ENCODE measurements at places on chromosomes 11 and 22.

DNA sequence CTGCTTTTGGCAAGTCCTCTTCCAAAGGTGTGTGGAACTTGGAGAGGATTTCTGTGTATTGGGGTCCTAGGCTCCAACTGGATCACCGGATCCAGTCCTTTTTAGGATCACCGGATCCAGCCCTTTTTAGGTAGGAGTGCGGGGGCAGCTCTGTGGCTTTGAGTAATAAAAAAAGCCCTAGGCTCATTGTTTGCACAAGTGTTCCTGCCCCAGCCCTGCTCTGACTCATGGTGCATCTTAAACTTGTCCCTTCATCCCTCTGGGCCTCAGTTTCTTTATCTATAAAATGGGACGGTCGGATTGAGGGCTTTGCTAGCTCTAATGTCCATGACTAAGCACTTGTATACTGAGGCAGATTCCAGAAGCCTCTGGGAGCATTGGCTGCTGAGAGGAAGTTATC, 22.7 kb upstream of the CD44 start:
- H3K4me3 ChIP-seq, result no peak overlapping the region
- no peak for DNase-seq
- H3K27ac ChIP-seq, result no peak overlapping the region
- H3K27me3 ChIP-seq, result peaks cover 23% of the 10 kb centered on the region

- DNase-seq, result no peak
- no peaks in the 10 kb centered on the region for H3K36me3 ChIP-seq
- H3K27ac ChIP-seq, result no peak overlapping the region
- H3K4me1 ChIP-seq, result no peaks in the 10 kb centered on the region
- no peaks in the 10 kb centered on the region for H3K27me3 ChIP-seq
- H3K4me3 ChIP-seq, result no peak overlapping the region
Measured at GRCh38 chr11:80280737-80281136, 839.9 kb upstream of the TENM4 start.

GRCh38 chr11:80529726-80530125, 1088.9 kb upstream of the TENM4 start:
- no peak overlapping the region for H3K4me3 ChIP-seq
- H3K4me1 ChIP-seq, result no peaks in the 10 kb centered on the region
- no peak for DNase-seq
- no peaks in the 10 kb centered on the region for H3K36me3 ChIP-seq
- no peak overlapping the region for H3K27ac ChIP-seq

- DNase-seq, result no peak
- H3K27ac ChIP-seq, result no peak overlapping the region
- no peaks in the 10 kb centered on the region for H3K36me3 ChIP-seq
Measured at GRCh38 chr11:118430956-118431355, 5.3 kb upstream of the KMT2A start.

DNA sequence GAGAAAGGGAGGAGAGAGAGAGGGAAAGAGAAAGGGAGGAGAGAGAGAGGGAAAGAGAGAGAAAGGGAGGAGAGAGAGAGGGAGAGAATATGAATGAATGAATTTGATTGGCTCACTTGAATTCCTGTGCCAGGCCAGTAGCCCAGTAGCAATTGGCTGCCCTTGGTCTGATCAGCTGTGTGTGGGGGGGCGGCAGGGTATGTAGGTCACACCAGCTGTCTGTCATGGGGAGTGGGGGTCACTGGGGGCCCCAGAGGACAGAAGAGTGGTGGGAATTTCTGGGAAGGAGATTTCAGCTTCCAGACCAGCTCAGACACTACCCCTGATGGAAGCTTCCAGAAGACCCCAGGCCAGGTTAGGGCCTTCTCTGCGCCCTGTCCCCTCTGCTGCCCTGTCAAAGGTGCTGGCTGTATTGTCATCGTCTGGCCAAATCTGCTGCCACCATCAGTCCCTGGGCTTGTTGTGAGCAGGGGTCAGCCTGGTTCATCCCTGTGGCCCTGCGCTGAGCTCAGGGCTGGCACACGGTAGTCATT, 21.1 kb downstream of the MPPED1 start:
- DNase-seq, result no peak
- H3K4me3 ChIP-seq, result no peak overlapping the region
- H3K36me3 ChIP-seq, result no peaks in the 10 kb centered on the region
- H3K4me1 ChIP-seq, result no peaks in the 10 kb centered on the region

- H3K36me3 ChIP-seq, result no peaks in the 10 kb centered on the region
- H3K27ac ChIP-seq, result no peak overlapping the region
- no peak overlapping the region for H3K4me3 ChIP-seq
- DNase-seq, result no peak
Measured at GRCh38 chr11:90911192-90911591, 688.3 kb upstream of the CHORDC1 start.

DNA sequence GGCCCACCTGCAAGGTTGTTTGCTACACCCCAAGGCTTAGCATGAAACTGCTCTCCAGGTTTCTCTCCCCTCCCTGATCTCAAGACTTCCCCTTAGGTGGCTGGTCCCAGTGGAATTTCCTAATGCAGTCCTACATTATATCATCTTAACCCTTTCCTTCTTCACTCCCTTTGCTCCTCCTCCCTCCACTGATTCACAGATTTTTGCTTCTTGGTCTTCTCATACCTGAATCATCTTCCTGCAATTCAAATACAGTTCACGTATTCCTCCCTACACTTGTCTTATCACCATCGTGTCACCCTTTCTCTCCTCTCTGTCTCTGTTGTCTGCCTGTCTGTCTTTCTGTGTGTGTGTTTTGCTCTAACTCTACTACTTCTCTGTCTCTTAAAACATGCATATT, 17.0 kb downstream of the MMP10 start:
- H3K27me3 ChIP-seq, result peaks cover 9% of the 10 kb centered on the region
- H3K4me3 ChIP-seq, result no peak overlapping the region
- no peak for DNase-seq

DNA sequence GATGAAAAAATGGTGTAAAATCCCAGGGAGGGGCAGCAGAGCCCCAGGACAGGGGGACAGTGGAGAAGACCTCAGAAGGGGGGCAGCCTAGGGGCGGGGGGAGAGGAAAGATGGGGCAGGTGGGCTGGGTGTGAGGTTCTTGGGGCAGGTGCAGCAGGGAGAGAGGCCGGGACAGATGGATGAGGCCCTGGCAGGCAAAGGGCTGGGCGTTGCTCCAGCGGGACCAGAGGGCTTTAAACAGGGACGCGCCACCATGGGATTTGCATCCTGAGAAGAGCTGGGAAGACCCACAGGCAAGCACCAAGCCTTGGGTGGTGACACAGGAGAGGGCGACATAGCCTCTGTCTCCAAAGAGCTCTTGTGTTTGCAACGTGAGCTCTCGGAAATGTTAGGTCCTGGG, 1342.8 kb downstream of the TBC1D22A start:
- no peak for DNase-seq
- peaks cover 20% of the 10 kb centered on the region for H3K27me3 ChIP-seq
- peaks cover 9% of the 10 kb centered on the region for H3K4me1 ChIP-seq

- H3K27me3 ChIP-seq, result peaks cover 12% of the 10 kb centered on the region
- H3K4me1 ChIP-seq, result peaks cover 8% of the 10 kb centered on the region
- DNase-seq, result no peak
- no peaks in the 10 kb centered on the region for H3K36me3 ChIP-seq
- H3K4me3 ChIP-seq, result no peak overlapping the region
Measured at GRCh38 chr22:45493286-45493771, 9.4 kb upstream of the FBLN1 start.

GRCh38 chr11:77055913-77056312, 10.9 kb upstream of the CAPN5 start:
- H3K4me1 ChIP-seq, result peaks cover 1% of the 10 kb centered on the region
- DNase-seq, result no peak
- H3K27me3 ChIP-seq, result peaks cover 15% of the 10 kb centered on the region
- H3K36me3 ChIP-seq, result no peaks in the 10 kb centered on the region
- H3K4me3 ChIP-seq, result no peak overlapping the region

DNA sequence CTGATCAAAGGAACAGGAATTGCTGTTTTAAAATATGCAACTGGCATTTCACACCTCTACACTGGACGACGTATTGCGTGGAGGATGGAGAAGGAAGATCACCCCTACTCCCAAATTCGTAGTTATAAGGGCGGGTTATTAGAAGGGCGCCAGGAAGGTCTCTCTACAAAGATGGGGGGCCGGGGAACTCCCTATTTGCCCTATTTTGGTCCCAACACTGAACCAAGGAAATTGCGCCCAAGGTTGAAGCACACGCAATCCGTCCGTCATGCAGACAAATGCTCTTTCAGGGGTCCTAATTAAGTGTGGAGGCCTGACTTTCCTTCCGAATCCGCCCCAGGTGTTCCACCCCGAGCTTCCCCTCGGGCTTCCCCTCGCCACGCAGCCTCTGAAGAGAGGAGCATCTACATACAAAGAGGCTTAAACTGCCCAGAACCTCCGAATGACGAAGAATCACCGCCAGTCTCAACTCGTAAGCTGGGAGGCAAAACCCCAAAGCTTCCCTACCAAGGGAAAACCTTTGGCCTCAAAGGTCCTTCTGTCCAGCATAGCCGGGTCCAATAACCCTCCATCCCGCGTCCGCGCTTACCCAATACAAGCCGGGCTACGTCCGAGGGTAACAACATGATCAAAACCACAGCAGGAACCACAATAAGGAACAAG, 396 bp downstream of the NPAT start:
- no peak overlapping the region for H3K27ac ChIP-seq
- H3K4me3 ChIP-seq, result no peak overlapping the region
- peaks cover 58% of the 10 kb centered on the region for H3K36me3 ChIP-seq
- no peaks in the 10 kb centered on the region for H3K27me3 ChIP-seq
- DNase-seq, result no peak
- peaks cover 54% of the 10 kb centered on the region for H3K4me1 ChIP-seq

- DNase-seq, result peak; percentile 47
- peaks cover 79% of the 10 kb centered on the region for H3K4me1 ChIP-seq
- H3K27ac ChIP-seq, result peak overlapping the region; percentile 79
- peaks cover 8% of the 10 kb centered on the region for H3K36me3 ChIP-seq
- peak overlapping the region; percentile 65 for H3K4me3 ChIP-seq
Measured at GRCh38 chr11:114077482-114078305, 18.2 kb downstream of the ZBTB16 start.

DNA sequence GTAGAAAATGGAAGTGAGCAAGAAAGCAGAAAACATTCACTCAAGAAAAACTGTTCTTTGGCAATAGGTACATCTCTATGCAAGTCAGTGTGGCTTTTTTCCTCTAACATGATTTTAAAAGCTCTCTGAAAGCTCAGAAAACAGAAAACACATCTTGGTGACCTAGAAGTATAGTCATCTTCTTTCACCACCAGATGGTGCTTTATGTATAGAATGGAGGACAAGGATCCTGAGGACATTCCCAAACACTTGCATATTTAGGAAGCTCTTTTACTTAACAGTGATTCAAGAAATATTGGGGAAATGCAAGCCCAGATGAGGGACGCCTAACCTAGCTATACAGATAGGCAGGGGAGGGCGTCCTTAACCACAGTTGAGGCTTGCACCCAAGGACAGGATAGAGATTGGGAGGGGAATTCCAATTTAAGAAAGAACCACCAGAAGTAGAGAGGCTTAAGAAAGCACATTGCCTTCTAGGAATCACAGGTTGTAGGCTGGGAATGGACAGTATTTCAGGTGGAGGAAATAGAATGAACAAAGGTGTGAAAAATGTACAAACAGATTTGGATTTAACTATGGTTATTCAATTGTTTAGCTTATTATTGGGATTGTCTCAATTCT, 13.8 kb upstream of the CCDC81 start:
- H3K36me3 ChIP-seq, result no peaks in the 10 kb centered on the region
- no peak for DNase-seq
- H3K4me3 ChIP-seq, result no peak overlapping the region
- no peaks in the 10 kb centered on the region for H3K27me3 ChIP-seq
- no peak overlapping the region for H3K27ac ChIP-seq

DNA sequence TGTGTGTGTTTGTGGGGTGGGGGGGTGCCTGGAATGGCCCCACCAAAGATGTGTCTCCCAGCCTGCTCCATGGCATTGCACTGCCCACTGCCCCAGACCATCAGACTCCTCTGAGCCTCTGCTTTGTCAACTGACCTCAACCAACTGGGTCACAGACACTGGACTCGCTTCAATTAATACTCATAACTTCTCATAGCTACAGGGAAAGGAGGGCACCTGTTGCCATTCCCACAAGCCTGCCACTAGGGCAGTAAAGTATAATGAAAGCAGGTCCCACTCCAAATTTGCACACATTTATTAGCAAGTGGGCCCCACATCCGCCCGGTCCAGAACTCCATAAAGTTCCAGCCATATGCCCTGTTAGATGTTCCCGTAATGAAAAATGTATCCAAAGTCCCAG, 70.5 kb upstream of the PRDM11 start:
- DNase-seq, result no peak
- H3K27ac ChIP-seq, result no peak overlapping the region
- H3K36me3 ChIP-seq, result no peaks in the 10 kb centered on the region
- H3K27me3 ChIP-seq, result no peaks in the 10 kb centered on the region
- no peak overlapping the region for H3K4me3 ChIP-seq

DNA sequence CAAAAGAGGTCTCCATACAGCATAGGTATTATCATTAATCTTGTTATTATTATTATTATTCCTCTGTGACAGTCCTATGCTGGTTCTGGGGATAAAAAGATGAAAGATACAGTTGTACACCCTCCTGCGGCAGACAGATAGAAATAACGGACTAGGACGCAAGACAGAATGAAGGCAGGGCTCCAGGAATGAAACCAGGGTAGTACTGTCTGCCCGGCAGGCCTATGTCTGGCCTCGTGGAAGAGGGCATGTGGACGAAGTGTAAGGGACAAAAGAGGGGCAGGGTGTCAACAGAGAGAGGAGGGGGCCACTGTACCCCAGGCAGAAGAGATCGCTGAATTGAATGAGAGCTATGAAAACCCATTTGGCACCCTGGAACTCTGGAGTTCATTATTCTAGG, 25.2 kb downstream of the DSCAML1 start:
- no peaks in the 10 kb centered on the region for H3K36me3 ChIP-seq
- H3K4me3 ChIP-seq, result no peak overlapping the region
- DNase-seq, result no peak
- H3K4me1 ChIP-seq, result no peaks in the 10 kb centered on the region

DNA sequence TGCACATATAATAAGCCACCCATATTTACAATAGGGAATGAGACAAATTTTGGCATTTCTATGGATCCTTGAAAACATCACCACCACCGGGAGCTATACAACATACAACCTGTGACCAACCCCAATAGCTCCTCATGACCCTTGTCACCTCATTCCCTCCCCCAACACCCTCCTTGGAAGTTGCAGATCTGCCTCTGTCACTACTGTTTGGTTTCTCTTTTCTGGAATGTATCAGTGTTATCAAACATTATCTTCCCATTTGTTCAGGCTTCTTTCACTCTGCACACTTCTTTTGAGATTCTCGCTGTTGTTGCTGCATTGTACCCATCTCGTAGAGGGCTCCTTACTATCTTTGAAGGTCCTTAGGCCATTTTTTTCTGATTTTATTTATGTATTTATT, 75.6 kb downstream of the ZNF280B start:
- no peak for DNase-seq
- no peak overlapping the region for H3K27ac ChIP-seq
- no peaks in the 10 kb centered on the region for H3K4me1 ChIP-seq
- no peaks in the 10 kb centered on the region for H3K36me3 ChIP-seq
- peaks cover 26% of the 10 kb centered on the region for H3K27me3 ChIP-seq

GRCh38 chr11:10601837-10602236, 33.4 kb upstream of the LYVE1 start:
- H3K27me3 ChIP-seq, result peaks cover 2% of the 10 kb centered on the region
- no peaks in the 10 kb centered on the region for H3K36me3 ChIP-seq
- no peak overlapping the region for H3K4me3 ChIP-seq
- no peak overlapping the region for H3K27ac ChIP-seq

- H3K36me3 ChIP-seq, result peaks cover 20% of the 10 kb centered on the region
- no peaks in the 10 kb centered on the region for H3K27me3 ChIP-seq
- no peak for DNase-seq
- peaks cover 4% of the 10 kb centered on the region for H3K4me1 ChIP-seq
- no peak overlapping the region for H3K27ac ChIP-seq
Measured at GRCh38 chr22:23832226-23833016, 6.4 kb downstream of the DERL3 start.
